Stimulated activated CD8-positive, alpha-beta memory T cell treated with anti-CD3 and anti-CD28 coated beads, Interleukin-12 subunit alpha, Interleukin-12 subunit beta, amount 100 ng/mL, for 1 hour (primary cell): ENCODE measurements at places on chromosomes 3 and 15.

DNA sequence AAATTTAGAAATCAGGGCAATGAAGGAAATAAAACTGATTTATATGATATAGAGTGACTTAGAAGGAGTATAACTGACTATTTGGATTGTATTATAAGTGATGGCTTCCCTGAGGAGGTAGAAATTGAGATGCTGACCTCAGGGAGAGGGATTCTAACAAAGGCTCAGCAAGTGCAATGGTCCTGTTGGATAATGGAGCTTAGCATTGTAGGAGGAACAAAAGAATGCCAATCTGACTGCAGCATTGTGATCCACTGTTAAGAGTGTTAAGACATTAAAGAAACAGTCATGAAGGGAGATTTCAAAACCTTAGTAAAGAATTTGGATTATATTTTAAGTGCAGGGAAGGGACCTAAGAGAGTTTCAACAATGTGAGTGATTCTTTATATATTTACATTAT lies 158.4 kb upstream of the NAALADL2 start:
- DNase-seq = no peak

- no peak for DNase-seq
Observed at GRCh38 chr3:177811835-177812234, 614.6 kb upstream of the TBL1XR1 start.

DNA sequence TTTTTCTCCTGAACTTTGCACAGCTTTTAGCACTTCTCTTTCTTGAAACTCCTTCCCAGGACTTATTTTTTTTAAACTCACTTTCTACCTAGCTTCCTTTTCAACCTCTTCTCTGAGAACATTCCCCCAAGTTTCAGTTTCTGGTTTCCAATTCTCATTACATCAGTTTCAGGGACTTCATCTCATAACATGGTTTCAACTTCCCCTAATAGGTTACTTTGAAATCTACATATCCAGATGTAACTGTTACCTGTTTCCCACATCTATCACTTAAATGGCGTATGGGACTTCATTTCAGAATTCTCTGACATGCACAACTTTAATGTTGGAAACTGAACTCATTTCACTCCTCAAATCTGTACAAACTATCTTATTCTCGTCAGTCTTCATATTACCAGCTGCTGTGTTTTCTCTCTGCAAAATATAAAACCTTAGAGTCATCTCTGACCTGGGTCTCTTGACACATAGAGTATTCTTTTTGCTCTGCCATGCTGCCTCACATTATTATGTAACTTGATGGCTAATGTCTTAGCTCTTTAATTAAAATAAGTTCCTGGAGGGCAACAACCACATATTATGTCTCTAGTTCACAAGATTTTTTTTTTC lies 58.4 kb downstream of the NME9 start:
- DNase-seq = no peak

- no peak for DNase-seq
Observed at GRCh38 chr3:127374086-127375010, 86.5 kb upstream of the PRR20G start.
